Renal cortex interstitium (tissue), 15 donors: ENCODE measurements at places on chromosomes 7 and 10. TPM values are rescaled to one million over a fixed set of nuclear protein-coding genes. Genes with fewer than 3 reads are reported as not detected.

Gene TMEM168
- 52.8 TPM for polyA plus RNA-seq

DNA sequence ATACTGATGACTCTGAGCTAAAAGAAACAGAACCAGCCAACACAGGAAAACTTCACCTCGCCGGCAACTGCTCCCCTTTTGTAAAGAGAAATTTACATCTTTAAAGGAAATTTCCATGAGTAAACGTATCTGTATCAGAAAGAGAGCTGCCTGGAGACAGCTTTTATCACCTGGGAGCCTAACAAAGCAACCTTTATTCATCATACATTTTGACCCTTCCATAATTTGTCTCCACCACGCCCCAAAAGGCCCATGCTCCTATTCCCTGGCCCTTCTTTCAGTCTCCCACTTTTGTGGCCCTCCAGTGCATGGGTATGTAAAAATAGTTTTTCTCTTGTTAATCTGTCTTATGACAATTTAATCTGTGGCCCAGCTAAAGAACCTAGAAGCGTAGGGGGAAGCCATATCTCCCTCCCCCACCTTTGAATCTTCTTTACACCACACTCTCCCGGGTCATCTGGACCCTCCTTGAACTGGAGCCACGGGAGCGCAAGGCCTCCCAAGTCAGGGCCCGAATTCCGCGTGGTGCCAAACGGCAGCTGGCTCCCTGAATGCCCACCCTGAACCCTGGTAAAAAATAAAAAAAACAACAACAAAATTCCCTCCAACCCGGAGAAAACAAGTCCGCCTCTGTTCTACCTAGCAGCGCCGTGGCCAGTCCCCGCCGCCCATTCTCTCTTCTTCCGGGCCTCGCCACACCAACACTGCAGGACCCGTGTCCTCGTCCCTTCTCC lies 15.4 kb upstream of the FKBP9 start:
- no peak for DNase-seq

Gene LRRD1
- polyA plus RNA-seq: 0.14 TPM

GRCh38 chr7:107996072-107996882 lies 6.7 kb downstream of the LAMB1 start:
- no peak for DNase-seq

DNA sequence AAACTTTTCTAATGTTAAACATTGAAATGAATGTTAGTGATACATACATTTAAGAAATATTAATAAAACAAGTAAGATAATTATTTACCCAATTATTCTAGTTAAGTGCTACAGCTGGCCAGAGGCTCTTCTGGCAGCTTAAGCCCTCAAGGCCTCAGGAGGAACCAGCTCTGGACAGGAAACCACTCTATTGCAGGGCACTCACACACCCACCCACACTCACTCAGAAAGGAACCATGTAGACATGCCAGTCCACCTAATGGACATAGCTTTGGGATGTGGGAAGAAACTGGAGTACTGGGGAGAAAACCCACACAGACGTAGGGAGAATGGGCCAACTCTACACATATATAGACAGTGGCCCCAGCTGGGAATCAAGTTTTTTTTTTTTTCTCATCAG lies 28.2 kb downstream of the UMAD1 start:
- no peak for DNase-seq

GRCh38 chr10:107442035-107442505 lies 277.6 kb upstream of the SORCS1 start:
- no peak for DNase-seq

DNA sequence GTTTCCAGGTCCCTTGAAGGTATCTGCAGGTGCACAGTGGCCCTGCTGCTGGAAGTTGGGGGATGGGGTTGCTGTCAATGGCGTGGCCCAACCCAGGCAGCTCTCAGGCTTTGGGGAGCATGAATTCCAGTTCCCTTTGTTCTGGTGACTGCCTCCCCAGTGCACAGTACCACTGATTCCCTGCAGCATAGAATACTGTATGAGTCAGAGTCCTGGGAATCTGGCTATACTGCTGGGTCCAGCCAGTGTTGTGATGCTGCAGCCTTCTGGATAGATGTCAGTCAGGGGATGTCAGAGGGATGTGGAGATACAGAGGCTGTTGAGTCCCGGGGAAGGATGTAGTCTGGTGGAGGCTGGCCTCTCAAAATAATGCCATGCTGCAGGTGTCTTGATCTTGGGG lies 99.3 kb downstream of the LANCL2 start:
- DNase-seq: no peak
